Left forelimb (tissue), 1 donor: ENCODE measurements at places on chromosomes 6 and 20.

- no peak for DNase-seq
Measured at GRCh38 chr6:15922510-15923250, 206.2 kb upstream of the MYLIP start.

GRCh38 chr20:37976887-37977286, 56.4 kb downstream of the TTI1 start:
- no peak for DNase-seq

DNA sequence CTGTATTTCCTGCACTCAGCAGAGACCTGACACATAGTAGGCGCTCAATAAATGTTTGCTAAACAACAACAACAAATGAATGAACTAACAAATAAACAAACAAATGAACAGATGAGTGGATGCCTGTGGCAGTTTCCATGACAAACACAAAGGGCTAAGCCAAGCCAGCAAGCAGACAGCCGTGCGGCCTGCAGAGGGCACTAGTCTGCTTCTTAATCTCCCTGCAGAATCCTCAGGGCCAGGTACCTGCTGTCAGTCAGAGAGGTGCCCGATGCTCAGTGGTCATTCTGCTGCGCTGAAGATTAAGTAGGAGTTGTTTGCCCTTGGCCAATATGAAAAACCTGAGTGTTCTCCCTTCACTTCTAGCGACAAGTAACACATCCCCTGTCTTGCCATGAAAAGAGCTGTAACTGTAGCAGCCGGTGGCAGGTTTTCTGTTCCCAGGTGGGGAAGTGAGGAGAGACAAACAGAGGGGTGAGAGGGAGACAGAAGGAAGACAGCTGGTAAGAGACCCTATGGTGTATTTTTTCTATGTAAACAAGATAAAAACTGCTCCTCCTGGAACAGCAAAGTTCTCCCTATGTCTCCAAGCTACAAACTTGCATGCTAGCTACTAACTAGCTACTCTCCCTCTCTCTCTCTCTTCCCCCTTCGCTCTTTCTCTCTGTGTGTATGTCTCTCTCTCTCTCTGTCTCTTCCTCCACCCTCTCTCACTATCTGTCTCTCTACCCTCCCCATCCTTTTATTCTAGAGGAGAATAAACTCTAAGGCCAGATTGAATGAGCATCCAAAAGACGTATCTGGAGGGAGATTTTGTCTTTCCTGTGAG, at the start of gene MC3R:
Gene MC3R, plus strand, starts transcription at position 779 of the 829 bp plus-strand sequence. CDS start 112 bp downstream, outside the sequence.
- no peak for DNase-seq

DNA sequence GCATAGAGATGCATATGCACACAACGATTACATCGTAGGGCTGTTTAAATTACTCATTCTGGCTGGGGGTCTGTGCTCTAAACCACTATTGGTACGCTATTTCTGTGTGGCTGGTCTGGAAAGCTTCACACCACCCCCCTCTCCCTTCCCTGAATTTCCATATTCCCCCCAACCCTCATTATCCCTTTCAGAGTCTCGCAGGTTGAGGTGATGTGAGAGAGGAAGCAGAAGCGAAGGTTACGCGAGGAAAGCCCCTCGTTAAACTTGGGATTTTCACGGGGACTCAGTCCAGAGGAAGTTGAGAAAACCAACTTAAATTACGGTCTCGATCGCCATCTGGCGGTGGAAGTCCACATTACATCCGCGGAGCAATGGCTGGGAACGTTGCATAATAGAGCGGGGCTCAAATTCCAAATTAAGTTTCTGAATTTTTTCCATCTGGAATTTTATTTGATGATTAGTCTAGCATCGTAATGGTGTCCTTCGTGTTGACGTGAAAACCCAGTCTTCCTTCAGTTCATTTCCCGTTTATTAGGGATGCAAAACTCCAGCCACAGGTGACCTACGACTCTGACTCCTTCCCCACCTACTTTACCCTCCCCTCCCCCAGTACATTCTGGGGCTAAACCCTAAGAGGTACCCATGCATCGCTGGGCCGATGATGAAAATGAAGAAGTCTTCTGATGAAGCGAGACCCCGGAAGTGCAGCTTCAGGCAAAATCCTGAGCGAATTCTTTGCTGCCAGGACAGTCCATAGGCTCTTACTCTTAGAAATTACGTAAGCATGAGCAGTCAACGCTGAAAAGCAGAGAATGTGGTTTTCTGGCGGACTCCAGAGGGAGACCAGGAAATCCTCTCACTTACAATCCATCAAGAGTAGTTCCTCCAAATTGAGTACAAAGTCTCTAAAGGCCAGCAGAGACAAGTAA, 19.7 kb downstream of the HLA-DOB start:
- DNase-seq: peak; percentile 83

- no peak for DNase-seq
Measured at GRCh38 chr6:158743033-158743651, 76.0 kb downstream of the EZR start.

- no peak for DNase-seq
Measured at GRCh38 chr20:33177866-33178265, 9.9 kb downstream of the BPIFA2 start.

GRCh38 chr6:20706238-20706938, 172.1 kb downstream of the CDKAL1 start:
- no peak for DNase-seq

GRCh38 chr6:135860361-135860760, 8.9 kb downstream of the PDE7B start:
- DNase-seq: no peak

DNA sequence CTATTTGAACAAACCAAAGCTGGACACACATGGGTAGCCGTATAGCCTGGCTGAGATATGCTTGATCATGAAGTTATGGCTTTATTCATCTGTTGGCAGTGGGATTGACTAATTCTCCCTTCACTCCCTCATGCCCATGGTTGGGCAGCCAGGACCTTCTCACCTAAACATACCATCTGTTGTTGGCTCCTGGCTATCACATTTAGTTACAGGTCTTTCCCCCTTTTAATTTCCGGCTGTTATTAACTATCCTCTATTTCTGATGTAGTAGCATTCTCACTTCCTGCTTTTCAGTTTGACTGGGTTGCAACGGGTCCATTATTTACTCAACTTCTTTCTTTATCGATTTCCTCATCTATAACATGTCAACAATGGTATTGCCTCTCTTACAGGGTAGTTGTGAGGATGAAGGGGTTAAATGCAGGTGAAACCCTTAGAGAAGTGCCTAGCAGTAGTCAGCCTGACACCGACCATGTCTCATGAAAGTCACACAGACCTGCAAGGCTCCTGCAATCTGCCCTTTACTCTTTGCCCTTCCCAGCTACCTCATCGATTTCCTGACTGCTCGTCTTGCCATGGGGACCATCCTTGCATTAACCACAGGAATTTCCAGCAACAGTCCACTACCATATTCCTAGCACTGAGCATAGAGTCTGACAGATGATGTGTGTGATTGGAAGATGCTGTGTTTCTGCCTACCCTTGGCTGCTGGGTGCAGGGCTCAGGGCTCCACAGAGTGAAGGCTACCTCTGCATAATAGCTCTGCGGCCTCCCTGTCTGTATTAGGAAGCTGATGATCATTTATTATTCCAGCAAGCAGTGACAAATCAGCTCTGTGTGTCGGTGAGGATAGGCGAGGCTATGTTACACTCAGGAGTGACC, 42.2 kb downstream of the PPP1R14C start:
- DNase-seq: no peak

GRCh38 chr6:40036186-40036585, 101.9 kb upstream of the MOCS1 start:
- DNase-seq: no peak

DNA sequence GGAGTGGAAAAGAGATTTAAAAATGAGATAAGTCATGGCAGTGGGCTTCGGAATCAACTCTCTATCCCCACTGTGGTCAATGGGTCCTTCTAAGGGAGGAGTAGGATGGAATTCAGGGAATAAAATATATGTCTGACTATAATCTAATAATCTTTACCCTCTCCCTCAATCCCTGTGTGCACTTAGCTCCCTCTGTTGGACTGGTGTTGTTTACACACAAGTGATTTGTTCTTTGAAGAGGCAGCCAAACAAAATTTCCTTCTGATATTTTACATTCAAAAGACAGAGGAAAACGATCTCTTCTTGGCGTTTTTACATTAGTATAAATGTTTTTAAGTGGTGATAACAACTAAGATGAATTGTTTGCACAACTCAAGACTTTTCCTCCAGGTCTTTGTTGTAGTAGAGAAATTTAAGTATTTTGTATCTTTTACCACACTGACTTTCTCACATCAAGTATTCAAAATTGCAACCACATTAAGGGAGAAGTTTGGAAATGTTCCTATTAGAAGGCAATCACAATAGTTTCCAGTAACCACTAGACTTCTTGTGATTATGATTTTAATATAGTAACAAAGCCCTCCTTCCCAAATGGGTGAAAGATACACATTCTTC, 317.8 kb downstream of the CENPW start:
- DNase-seq: no peak

- DNase-seq: no peak
Measured at GRCh38 chr6:156378853-156379252, 398.3 kb upstream of the ARID1B start.

GRCh38 chr6:41187924-41188886, 12.7 kb downstream of the TREML2 start:
- no peak for DNase-seq

GRCh38 chr6:49556429-49556837, 6.0 kb downstream of the C6orf141 start:
- no peak for DNase-seq

DNA sequence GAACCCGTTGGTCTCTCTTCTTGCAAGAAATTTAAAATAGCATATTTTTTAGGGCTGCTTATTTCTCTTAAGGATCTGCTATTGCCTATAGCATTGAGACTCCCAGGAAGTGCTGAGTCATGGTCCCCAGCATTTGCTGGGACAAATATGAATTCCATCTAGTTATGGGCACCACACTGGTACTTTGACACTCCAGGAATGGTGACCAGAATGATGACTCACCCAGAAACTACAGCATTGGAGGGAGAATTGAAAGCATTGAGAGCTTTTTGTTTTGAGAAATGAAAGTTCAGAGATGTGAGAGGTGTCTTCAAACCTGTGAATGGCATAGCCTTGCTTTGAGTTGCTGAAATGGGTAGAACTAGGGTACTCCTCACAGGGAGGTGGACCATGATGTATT, 699.7 kb downstream of the DHX35 start:
- no peak for DNase-seq

DNA sequence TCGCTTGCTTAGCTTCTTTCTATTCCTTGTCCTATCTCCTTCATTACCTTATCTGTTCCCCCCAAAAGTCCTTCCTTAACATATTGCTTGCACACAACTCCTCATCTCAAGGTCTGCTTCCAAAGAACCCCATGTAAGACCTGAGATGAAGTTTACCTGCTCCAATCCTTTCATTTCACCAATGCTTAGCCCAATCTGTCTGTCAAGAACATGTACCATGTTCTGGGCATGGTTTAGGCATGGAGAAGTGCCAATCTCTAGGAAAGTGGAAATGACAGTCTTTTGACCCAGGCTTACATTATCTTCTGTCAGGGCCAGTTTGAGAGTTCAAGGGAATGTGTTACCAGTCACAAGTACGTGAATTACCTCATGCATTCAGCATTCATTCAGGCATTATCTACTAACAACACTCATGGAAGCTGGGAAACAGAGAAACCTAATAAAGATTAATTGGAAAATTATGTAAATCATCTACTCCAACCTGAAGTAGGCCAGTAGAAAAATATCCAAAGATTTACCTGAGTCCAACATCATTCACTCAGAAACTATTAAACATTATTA, 15.8 kb upstream of the TASP1 start:
- DNase-seq: no peak

DNA sequence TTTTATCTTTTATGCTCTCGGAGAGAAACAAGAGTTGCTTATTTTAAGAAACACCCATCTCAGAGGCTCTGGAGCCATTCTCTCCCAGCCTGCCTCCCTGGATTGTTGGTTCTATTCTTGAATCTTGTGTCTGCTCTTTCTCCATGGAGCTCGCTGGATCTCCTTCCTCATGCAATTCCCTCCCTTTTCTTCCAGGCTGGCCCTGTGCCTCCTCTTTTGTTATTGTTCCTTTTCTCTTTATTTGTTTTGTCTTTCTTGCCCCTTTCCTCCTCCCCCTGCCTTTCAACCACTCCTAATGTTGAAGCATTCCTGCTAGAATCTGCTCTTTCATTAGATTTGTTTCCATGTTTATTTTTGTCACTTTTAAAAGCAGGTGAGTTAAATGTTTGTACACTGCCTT, 76.5 kb downstream of the STMND1 start:
- no peak for DNase-seq

DNA sequence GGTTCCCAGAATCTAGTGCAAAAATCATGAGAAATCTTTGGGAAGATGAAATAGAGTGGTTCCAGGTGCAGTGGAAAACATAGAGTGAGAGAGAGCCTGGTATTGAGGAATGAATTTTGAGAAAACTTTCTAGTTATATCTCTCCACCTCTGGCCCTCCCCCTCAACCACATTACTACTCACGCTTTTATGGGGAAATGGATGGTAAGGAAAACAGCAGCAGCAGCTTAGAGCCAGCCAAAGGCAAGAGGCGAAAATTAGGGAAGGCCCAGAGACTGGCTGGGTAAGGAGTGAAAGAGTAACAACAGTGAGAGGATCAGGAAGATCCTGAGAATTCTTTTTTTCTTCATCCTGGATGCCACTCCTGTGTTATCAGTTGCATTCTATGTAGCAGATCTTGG, 187.9 kb upstream of the ECI2 start:
- DNase-seq: no peak

DNA sequence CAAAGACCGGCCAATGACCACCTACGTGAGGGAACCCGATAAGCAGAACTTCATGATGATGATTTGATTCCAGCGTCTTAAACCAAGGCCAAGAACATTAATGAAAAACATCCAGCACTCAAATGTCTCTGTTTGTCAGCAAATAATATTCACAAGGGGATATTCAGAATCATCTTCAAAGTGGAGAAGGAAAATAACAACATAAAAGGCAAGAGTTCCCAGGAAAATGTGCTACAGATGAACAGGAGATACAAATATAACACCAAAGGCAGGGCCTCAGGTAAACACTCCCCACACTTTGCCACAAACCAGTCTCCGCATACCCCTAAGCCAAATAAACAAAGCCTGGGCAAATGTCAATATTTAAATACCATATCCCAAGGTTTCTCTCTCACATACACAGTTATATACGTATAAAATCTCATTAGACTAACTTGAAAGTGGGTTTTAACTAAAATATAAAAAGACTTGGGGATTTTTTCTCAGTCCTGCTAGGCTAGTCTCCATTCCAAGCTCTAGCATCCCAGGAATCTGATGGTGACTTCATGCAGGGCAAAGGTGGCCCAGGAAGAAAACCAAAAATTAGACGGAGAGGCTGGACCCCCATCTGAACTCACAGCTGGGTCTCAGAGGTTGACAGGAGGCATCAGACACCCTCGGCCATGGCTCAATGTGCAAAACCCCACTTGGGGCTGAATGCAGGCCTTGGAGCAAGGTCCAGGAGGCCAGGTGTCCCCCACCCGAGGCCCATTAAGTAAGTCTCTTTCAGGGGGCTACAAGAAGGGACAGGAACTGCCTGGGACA, 32.1 kb downstream of the TRAM2 start:
- no peak for DNase-seq

GRCh38 chr6:5746759-5747130, 260.0 kb downstream of the NRN1 start:
- DNase-seq: no peak

- DNase-seq: no peak
Measured at GRCh38 chr6:49526598-49526997, 23.9 kb upstream of the C6orf141 start.

- DNase-seq: no peak
Measured at GRCh38 chr6:42819803-42820511, 38.1 kb downstream of the BICRAL start.

GRCh38 chr6:151229401-151230276, 10.1 kb upstream of the AKAP12 start:
- no peak for DNase-seq

GRCh38 chr6:154232013-154232910, 124.3 kb downstream of the IPCEF1 start:
- DNase-seq: no peak

GRCh38 chr6:82915666-82916065, 150.0 kb downstream of the UBE3D start:
- DNase-seq: no peak
